Retinal pigment epithelial cell (primary cell): ENCODE measurements at places on chromosomes 11 and 22.
A peak's percentile ranks its signal among the peaks of the same experiment; 100 is the strongest.

- DNase-seq, result peak; percentile 76
These were observed 21.8 kb downstream of the CACNA1I start for GRCh38 chr22:39592081-39593065.

GRCh38 chr22:26883393-26883792 lies 226.0 kb downstream of the MIAT start:
- no peak for DNase-seq

DNA sequence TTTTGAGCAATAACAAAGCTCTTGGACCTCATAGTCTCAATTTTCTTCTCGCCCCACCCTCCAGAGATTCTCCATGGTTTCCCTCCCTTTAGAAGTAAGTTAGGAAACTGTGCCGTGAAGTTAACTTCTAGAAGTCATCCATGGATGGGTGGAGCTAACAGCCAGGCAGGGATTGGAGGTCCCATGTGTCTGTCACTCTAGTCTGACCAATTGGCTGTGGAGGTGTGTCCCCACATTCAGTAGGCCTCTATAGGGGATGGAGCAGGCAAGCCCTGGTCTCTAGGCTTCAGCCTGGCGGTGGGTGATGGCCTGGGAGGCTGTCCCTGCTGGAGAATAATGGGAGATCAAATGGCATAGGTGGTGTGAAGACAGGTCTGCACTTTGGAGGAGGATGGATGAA lies 50.7 kb downstream of the TP53I11 start:
- no peak for DNase-seq

GRCh38 chr11:26993965-26994457 lies at the start of gene FIBIN:
FIBIN (plus strand) TSS chr11:26994112; CDS start chr11:26994527, 415 bp downstream.
- DNase-seq, result no peak

DNA sequence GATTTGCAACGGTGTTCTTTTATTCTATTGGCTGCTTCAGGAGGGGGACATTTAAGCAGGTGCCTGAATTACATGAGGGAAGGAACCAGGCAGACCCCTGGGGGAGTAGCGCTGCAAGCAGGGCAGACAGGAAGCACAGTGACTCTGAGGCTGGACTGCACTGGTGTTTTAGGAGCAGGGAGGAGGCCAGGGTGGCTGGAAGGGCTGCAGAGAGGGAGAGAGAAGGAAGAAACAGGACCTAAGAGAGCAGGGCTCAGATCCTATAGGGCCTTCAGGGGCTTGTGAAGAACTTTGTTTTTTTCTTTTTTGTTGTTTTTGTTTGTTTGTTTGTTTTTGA lies 62.5 kb upstream of the SORL1-AS1 start:
- no peak for DNase-seq

DNA sequence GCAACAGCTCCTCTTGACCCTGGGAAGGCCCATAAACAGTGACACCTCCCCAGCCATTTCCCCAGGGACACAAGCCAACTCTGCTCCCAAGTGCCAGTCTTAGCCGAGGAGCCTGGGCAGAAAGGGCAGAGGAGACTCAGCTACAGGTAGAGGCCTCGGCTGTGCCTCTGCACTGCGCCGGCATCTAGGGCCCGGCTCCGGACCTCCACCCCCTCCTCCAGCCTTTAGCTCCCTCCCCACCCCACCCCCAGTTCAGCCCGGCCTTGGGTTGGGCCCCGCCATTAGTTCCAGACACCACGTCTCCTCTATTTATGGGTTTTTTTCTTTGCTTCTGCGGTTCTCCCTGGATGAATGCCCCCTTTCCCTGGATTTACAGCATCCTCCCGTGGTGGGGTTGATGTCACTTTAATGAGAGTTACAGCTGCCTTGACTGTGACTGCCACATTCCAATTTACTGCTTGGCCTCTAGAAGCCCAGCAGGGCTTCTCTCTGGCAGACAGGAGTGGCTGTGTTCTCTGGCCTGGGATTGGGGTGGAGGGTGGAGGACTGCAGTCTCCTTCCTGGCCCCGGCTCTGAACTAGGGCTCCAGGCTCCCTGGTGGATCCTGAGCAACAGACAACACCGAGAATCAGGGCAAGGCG lies 13.5 kb upstream of the OAF start:
- no peak for DNase-seq

DNA sequence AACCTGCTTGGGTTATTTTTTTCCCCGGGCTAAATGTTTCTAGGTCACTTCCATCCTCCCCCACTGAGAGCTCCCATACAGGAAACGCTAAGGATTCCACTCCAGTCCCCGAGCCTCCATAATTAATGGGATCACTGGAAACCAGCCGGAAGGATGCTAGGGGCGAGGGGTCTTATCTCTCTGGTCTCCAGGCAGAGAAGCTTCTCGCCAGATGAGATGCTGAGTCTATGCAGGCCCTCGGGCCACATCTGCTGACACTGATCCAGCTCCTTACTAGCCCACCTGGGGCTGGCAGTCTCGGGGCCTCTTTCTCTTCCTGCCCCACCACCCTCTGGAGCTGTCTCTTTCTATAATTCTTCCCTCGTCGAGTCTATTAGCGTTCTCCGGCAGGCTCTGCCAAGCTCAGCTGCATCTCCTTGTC lies 125.9 kb upstream of the SYT13 start:
- DNase-seq, result no peak

DNA sequence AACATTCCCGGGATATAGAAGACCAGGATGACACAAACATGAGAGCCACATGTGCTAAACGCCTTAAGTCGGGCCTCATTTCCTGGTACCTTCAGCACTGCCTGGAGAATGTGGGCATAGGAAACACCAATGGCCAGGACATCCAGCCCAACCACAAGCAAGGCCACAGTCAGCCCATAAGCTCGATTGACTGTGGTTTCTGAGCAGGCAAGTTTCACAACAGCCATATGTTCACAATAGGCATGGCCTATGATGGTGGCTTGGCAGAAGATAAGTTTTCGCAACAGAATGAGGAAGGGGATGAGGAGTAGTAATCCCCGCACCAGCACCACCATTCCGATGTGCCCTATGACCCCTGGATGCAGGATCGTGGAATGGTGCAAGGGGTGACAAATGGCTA lies 26.9 kb upstream of the OR56A1 start:
- DNase-seq, result no peak

- DNase-seq, result no peak
These were observed 1.6 kb upstream of the B4GAT1 start for GRCh38 chr11:66349084-66349386.

- DNase-seq, result no peak
These were observed 32.9 kb downstream of the RBFOX2 start for GRCh38 chr22:35995772-35996171.

GRCh38 chr11:16813126-16813525 lies 74.7 kb downstream of the C11orf58 start:
- DNase-seq, result no peak

DNA sequence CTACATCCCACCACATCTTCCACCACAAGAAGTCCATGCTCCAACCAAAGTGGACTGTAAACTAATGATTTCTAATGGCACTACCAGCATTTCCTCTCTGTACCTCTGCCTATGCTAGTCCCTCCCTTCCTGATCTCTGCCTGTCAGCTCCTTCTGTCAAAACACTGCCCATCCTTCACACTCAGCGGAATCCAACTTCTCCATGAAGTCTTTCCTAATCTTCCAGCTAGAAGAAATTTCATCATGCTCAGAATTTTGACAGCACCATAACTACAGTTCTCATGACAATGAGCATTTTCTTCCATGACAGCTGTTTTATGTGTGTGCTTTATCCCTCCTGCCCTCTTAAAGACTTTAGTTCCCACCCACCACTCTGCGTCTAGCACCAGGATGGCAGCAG lies 111.4 kb downstream of the SERGEF start:
- no peak for DNase-seq

GRCh38 chr11:113313601-113314000 lies 782 bp upstream of the TTC12 start:
- DNase-seq, result no peak

DNA sequence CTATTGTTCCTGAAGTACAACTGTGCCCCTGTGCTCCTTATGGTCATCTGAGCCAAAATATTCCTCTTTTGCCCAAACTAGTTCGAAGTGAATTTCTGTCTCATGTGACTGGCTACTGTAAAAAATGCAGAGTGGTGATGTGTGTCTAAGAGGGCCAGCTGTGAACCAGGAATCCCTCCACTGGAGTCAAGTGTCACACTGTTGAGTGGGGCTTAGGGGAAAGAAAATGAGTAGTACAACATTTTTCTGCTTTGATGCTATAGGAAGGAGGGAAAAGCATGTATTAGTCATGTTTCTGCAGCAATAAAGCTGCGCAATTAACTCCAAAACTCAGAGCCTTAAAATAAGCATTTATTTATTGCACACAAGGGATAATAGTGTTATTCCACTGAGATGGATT lies 39.8 kb upstream of the HMGXB4 start:
- DNase-seq, result no peak

DNA sequence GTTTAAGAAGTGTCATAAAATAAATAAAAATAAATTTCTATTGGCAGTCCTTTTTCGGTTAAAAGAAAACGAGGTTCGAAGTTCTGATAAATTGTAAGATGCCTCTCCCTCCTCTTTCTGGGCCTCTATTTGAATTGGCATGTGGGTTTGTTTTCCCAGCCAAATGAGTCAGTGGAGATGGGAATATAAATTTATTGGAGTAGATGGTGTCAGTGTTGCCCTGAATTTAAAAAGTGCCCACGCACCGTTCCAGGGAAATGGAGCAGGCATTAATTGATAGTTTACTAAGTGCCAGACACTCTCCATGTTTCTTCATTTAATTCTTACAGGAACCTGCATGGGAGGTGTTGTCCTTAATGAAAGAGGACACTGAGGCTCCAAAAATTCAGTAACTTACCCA lies 119.2 kb downstream of the FEZ1 start:
- DNase-seq, result no peak

DNA sequence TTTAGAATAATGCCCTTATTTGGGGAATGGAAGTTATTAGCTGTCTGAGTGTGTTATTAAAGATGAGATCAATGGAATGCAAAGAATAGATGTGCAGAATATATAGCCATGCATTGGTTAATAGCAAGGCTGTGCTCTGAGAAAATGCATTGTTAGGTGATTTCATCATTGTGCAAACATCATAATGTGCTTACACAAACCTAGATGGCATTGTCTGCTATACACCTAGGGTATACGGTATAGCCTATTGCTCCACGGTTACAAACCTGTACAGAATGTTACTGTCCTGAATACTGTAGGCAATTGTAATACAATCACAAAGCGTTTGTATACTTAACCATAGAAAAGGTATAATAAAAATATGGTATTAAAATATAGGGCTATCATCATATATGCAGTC lies 25.5 kb downstream of the SLC5A12 start:
- DNase-seq, result no peak

- DNase-seq, result no peak
These were observed 564.5 kb upstream of the ISX start for GRCh38 chr22:34501366-34501965.

DNA sequence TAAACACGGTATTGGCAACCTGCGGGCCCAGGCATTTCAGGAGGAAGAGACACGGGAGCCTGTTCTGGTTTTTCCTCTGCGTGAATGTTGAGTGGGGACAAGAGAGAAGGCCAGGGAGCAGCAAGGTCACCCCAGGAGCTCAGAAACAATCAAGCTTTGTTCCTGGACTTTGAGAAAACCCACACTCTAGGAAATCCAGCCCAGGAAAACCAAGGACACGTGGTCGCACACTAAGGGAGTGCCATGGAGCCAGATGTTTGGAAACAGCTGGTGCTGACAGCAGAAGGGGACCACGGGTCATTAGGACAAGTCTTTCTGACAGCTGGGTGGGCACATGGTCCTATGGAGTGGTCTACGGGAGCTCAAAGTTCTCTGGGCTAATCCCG lies 44.1 kb downstream of the MYH9 start:
- DNase-seq, result no peak
